ENCODE measurements at places on chromosomes 16 and 17.

- DNase-seq = no peak
These were observed 24.1 kb downstream of the SDR42E1 start for GRCh38 chr16:81987121-81987520.

GRCh38 chr17:38609280-38610031 is 3.7 kb upstream of the SRCIN1 start:
- DNase-seq = no peak

GRCh38 chr16:68035227-68035626 is 12.1 kb downstream of the DUS2 start:
- no peak for DNase-seq

DNA sequence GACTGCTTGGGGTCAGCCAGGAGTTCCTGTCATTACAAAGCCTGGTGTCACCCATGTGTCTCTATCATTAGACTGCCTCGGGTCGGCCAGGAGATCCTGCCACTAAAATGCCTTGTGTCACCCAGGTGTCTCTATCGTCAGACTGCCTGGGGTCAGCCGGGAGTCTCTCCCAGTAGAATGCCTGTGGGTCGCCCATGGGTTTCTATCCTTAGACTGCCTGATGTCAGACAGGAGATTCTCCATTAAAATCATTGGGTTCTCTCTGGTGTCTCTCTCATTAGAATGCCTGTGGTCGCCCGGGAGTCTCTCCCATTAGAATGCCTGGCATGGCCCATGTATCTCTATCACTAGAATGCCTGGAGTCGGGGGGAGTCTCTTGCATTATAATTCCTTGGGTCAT is 2231.0 kb downstream of the TP53TG3F start:
- DNase-seq = no peak

- DNase-seq = no peak
These were observed 132.8 kb upstream of the SDK2 start for GRCh38 chr17:73777131-73777449.

GRCh38 chr17:55757659-55758058 is 6.8 kb downstream of the PCTP start:
- DNase-seq = no peak

- DNase-seq = peak; percentile 44
These were observed 141.1 kb downstream of the CCDC182 start for GRCh38 chr17:57603978-57604377.

GRCh38 chr16:58177353-58177710 is 20.6 kb downstream of the CSNK2A2 start:
- DNase-seq = no peak

DNA sequence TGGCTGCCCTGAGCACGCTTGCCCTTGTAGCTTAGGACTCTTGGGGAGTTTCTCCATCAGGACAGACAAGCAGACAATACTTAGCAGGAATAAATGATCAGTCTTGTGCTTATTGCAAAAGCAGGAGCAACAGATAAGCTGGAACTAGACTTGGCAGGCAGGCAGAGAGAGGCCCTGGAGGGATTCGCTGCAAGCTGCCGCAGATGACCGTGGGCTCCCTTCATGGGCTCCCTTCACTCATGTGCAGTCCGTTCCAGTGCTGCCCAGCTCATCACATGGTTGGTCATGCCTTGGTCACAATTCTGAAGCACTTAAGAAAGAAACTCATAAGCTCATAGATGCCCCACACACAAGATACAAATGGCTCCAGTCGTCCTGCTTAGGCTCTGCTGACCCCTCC is 2.4 kb upstream of the SLC5A10 start:
- no peak for DNase-seq

DNA sequence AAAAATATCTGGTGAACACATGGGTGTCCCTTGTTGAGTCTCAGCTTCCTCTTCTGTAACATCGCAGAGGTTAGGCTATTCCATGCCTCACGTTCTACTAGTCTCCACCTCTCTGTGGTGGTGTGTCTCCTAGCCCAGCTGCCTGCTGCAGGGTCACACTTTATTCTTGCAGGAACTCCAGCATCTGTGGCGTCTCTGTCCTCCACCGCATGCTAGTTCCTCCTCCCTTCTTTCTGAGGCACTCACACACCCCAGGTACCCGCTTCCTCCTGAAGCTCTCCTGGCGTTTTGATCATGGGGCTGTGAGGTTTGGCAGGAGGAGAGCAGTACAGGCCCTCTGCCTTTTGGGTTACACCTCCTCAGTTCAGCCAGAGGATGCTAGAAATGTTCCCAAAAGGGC is 9.9 kb upstream of the TEX2 start:
- no peak for DNase-seq

DNA sequence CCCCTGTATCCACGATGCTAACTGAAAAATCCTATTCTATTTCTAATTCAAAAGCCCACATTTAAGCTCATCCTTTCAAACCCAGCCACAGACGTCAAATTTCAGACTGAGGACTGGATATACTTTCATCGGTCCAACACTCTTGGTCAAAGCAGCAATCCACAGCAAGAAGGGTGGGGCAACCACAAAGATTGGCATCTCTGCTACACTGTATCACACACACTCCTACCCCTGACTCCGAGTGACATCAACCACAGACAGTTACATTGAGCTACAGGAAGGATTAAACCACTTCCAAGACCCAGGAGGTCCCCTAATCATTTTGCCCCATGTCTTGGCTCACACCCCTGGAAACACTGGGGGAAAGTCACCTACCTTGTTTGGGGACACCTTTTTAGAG is 61.3 kb downstream of the GRIN2A start:
- DNase-seq = no peak

GRCh38 chr16:54649876-54650275 is 280.8 kb upstream of the IRX5 start:
- no peak for DNase-seq

GRCh38 chr16:69720822-69721430 is 5.4 kb downstream of the NQO1 start:
- no peak for DNase-seq

DNA sequence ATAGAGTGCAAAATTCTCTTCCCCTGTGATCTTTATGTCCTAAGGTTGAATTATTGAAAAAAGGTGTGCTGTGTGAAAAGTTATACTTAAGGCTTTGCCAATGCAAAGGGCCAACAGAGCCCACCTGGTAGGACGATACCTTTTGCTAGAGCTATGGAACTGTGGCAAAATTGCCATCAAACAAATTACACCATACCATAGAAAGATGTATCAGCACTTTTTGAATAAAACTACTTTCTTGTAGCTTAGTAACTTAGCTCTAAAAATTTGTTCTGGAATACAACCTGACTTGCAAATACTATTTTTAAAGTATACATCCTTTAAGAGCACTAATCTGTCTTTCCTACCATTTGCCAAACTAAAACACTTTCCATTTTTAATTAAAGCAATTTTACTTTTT is 147.2 kb upstream of the ERCC4 start:
- DNase-seq = no peak

DNA sequence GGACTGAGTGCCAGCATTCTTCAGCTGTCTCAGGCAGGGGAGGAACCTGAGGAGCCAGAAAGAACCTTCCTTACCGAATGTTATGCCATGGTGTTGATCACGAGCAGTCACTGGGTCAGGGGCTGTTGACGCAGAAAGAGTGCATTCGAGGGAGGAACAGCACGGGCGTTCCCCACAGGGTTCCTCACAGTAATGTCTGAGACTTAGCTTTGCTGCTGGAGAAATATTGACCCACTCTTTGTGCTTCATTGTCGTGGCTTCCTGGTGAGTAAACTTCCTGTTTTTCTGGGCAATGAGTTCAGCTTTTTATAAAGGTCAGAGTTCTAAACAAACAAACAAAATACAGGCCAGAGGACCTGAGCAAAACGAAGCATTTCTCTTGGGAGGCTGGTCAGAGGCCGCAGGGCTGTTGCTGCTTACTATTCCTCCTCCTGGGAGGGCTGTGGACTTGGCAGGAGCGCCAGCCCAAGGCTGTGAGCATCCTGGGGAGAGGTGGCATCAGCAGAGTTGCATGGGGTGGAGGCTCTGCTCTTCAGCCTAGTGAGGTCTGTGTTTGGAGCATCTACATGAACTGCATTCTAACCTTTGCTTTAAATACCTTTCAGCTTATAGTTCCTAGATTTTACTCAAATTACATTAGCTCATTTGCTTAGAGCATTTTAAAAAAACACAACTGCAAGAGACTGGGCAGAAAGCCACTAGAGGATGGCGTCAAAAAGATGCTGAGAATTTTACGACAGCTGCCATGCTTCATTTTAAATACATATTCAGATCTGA is 143.1 kb upstream of the CACNG5 start:
- no peak for DNase-seq

DNA sequence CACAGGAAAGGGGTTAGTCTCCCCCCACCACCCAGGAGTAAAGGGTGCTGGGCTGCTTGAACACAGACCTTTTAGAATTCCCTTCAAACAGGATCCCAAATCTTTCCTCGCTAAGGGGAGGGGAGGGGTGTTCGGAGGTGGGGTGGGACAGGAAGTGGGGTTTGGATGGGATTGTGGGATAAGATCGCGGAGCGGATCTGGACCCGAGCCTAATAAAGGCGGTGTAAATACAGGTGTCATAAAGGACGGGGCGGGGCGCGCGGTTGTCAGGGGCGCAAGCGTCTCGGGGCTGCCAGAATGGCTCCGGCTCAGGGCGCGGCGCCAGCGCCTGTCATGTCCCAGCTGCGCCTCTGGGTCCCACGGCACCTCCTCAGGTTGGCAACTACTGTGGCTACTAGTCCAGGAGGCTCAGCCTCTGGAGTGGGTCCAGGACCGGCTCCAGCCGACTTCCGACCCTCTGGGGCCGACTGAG is 59.8 kb upstream of the FBXO47 start:
- no peak for DNase-seq

- no peak for DNase-seq
These were observed 87.8 kb downstream of the PLCG2 start for GRCh38 chr16:81866820-81867440.
